Activated CD4-positive, alpha-beta T cell treated with anti-CD3 and anti-CD28 coated beads, Interleukin-2, amount 50 U/mL, for 24 hours (primary cell): ENCODE measurements at places on chromosomes 2 and 18.

GRCh38 chr2:50346629-50347357 lies 685.1 kb downstream of the NRXN1 start:
- DNase-seq, result no peak

- DNase-seq, result no peak
Observed at GRCh38 chr18:66603941-66604627, at the start of gene CDH19. CDH19 (minus strand) TSS chr18:66604090; CDS start chr18:66572204, 31,886 bp downstream.

DNA sequence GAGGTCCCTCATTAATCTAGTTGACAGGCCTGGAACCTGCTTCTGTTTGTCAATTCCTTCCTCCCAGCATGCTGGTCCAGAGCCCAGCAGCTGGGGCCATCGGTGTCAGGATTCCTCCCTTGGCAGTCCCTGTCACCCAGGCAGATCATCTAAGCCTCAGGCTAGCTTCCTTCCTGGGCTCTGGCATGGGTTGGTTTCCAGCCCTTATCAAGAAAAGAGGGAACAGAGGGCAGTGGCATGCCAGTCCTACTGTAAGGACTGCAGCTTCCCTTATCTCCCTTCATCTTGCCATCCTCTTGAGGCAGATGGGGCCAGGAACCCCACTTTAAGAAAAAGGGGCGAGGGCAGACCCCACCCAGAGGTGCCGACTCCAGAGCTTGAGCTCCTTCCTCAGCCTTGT lies 10.9 kb upstream of the KCNK3 start:
- DNase-seq, result no peak

DNA sequence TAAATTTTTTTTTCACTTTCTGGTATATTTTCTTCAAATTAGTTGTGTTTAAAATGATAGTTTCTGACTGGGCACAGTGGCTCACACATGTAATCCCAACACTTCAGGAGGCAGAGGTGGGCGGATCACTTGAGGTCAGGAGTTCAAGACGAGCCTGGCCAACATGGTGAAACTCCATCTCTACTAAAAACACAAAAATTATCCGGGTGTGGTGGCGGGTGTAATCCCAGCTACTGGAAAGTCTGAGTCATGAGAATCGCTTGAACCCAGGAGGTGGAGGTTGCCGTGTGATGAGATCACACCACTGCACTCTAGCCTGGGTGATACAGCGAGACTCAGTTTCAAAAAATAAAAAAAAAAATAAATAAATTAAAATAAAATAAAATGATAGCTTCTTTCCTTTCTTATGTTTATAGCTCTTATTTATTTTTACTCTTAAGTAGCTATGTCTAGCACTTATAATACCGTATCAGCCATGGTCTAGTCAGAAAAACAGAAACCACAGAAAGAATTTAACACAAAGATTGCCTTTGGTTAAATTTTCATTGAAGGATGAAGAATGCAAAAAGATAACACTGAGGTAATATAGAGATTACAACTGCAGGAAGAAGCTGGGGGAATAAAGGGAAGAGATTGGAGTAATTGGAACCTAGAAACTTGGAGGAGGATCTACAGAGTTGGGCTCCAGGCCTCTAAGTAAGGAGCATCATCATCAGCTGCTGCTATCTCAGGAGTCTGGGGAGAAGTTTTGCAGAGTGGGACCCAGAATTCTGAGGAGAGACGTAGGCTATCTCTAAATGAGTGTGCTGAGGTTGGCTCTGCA lies 54.7 kb upstream of the MBOAT2 start:
- DNase-seq, result no peak

- DNase-seq, result no peak
Observed at GRCh38 chr18:64799376-64799775, 650.5 kb upstream of the LINC00305 start.
